ENCODE measurements at places on chromosomes 5 and 9. TPM values are rescaled to one million over a fixed set of nuclear protein-coding genes. Genes with fewer than 3 reads are reported as not detected.

DNA sequence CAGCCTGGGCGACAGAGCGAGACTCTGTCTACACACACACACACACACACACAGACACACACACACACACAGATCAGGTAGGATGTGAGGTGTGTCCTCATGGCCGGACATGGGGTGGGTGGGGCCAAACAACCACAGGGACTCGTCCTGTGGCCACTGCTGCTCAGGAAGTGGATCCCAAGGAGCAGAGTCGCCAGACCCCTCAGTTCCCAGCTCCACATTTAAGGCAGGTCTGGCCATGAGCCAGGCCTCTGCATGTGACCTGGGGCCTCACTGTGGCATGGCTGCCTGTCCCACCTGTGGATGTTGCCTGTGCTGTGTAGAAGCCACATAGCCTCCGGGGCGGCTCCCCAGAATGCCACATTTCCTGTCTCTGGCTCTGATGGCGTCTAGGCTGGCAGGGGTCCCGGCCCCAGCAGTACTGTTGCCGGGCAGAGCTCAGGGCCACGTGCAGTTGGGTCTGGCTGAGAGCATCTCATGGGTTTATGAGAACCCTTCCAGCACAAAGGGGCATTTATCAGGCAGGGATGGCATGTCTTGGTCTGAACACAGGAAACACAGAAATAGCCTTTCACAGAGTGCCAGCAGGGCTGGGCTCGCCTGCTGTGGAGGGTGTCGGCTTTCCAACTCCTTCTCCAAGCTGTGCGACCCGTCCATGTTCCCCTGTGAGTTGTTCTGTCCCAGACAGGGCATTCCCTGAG lies 9.9 kb upstream of the NINJ1 start:
- peak; percentile 57 for DNase-seq

The KIF4B gene
- 0.02 TPM for total RNA-seq

The NUTM2G gene
- not detected for total RNA-seq

The SPINK6 gene
- 0.89 TPM for total RNA-seq

GRCh38 chr5:140113699-140114263 lies at the start of gene PURA:
TSS of gene PURA (plus strand) at chr5:140114109. CDS start at chr5:140114182, 73 bp downstream.
- DNase-seq: peak; percentile 90

The SEMA5A gene
- 12.0 TPM for total RNA-seq

DNA sequence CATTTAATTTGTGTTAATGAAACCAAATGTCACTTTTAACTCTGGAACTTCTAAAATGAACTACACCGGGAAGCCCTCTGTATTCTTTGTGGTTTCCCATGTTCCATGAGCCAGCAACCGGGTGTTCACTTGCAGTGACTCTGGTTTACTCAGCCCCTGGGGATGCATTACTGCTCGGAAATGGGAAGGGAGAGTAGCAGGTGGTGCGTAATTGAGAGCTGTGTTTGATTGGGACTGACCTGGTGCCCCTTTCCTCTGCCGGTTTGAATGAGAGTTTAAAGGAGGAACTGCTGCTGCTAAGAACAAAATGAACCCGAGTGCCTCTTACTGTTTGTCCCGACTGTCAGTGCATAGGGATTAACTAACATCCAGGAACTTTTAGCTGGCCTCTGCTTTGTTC lies 100.1 kb upstream of the DHFR start:
- DNase-seq: no peak
